Stimulated activated CD4-positive, alpha-beta T cell treated with anti-CD3 and anti-CD28 coated beads, Interleukin-1b, Interleukin-23, amount 100 ng/mL, for 1 hour (primary cell): ENCODE measurements at places on chromosomes 3 and 15.

GRCh38 chr15:90000186-90001001 is 730 bp upstream of the ZNF710 start:
- DNase-seq, result no peak

DNA sequence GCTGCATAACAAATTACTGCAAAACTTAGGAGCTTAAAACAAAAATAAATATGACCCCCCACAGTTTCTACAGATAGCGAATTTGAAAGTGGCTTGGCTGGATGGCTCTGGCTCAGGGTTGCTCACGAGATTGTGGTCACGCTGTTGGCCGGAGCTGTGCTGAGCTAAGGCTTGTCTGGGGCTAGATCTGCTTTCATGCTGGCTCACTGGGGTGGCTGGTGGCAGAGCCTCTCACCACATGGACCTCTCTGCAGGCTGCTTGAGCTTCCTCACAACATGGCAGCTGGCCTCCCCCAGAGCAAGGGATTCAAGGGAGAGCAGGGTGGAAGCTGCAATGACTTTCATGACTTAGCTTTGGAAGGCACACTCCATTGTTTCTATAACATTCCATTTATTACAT is 354.1 kb downstream of the SHQ1 start:
- no peak for DNase-seq

- DNase-seq, result no peak
Measured at GRCh38 chr3:116950301-116951055, 240.9 kb downstream of the TUSC7 start.

DNA sequence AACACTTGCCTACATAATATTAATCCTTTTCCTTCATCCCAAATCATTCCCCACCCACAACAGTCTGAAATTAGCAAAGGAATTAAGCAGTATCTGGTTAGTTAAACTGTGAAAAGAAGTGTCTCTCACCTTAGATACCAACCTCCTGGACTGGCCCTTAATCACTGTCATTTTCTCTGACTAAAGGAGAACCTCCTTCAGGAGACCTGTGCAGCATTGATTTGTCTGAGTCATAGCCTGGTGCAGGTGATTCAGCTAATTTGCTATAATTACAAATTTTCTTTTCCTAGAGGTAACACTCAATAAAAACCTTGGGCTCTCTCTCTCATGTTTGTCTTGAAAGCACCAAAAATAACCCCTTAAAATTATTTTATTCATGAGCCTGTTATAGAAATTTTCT is 279.8 kb upstream of the SEMA6D start:
- DNase-seq, result no peak

DNA sequence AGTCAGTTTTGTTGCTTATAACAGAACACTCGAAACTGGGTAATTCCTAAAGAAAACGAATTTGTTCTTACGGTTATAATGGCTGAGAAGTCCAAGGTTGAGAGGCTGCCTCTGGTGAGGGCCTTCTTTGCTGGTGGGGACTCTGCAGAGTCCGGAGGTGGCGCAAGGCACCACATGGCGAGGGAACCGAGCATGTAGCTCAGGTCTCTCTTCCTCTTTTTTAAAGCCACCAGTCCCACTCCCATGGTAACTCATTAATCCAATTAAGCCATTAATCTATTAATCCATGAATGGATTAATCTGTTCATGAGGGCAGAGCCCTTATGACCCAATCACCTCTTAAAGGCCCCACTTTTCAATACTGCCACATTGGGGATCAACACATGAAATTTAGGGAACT is 50.0 kb downstream of the ROPN1B start:
- DNase-seq, result no peak

DNA sequence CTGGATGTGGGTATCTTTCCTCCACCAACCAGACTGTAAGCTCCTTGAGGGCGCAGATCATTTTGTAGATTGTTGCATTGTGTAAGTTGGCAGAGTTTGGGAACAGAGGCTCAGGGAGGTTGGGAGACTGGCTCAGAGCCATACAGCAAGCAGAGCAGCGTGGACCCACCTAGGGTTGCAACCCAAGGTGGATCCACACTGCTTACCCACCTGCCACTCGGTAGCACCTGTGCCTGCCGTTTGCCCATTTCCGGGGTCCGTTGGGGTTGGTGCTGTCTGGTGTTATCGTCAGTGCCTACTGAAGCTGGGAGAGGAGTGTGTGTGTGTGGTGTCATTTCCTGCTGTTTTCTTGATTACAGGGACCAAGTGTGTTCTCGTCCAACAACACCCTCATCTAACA is 19.0 kb downstream of the SMAD6 start:
- DNase-seq, result no peak

DNA sequence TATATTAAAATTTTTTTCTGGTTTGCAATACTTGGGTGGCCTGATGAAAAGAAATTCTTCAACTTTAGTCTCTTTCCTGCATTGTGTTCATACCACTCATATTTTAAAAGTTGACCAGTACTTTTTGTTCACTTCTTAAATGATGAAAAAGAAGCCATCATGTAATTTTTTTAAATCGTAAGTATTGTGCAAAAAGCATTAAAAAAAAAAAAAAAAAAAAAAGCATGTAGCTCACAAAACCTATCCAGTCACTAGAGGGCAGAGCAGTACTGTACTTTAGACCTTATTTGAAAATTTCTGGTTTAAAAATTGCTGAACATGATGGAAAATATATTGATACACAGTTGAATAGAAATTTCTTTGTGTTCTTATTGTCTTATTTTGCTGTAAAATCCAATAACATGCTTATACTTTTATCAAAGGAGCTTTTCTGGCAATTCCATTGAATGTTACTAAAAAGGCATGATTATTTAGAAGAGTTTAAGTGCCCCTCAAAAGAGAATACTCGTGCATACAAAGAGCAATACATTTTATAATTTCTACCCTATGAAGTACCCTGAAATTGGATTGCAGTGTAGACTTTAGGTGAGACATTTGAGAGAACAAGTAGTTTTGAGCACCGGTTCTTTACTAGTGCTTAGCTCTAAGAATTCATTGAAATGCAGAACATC is 137.7 kb downstream of the BBX start:
- no peak for DNase-seq

- DNase-seq, result no peak
Measured at GRCh38 chr3:125651244-125651643, 55.9 kb upstream of the OSBPL11 start.

DNA sequence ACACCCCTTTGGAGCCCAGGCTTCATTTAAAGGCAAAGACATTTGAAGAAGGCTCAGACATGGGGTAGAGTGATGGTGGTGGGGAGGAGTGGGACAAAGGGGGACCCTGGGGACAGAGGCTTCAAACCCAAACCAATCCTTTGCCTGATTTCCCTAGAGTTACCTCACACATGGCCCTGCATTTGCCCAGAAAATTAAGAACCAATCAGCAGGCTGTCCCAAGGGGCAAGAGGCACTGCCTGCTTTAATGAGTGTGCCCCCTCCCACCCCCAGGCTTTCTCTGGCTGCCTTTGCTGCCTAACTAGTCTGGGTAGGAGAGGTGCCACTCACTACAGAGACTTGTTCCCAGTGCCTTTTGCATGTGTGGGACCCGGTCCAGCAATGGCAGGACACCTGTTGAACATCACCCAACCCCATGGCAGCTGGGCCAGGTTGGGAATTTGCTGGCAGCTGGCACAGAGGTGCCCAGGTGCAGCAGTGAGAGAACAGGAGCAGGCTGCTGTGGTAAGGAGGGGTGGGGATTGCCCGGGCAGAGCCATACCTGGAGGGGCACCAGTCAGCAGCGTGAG is 38.4 kb downstream of the CCDC33 start:
- DNase-seq, result no peak

- DNase-seq, result no peak
Measured at GRCh38 chr3:134312873-134313846, 61.1 kb downstream of the AMOTL2 start.

DNA sequence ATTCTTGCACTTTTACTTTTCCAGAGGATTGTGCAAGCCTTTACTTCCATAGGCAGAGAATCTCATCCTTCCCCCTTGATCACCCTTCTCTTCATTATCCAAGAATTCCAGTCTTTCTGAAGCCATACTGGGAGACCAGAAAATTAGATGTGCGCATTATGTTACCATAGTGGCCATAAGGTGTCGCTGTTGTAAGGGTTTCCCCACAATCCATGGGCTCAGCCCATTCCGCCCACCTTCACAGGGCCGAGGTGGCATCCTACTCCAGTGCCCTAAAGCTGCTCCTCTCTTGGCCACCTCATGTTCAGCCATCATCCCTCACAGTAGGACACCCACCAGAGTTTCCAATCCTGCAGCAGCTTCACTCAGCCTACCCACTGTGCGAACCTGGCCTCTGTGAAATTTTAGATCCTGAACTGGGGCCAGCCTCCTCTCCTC is 35.0 kb downstream of the CTSH start:
- DNase-seq, result no peak

DNA sequence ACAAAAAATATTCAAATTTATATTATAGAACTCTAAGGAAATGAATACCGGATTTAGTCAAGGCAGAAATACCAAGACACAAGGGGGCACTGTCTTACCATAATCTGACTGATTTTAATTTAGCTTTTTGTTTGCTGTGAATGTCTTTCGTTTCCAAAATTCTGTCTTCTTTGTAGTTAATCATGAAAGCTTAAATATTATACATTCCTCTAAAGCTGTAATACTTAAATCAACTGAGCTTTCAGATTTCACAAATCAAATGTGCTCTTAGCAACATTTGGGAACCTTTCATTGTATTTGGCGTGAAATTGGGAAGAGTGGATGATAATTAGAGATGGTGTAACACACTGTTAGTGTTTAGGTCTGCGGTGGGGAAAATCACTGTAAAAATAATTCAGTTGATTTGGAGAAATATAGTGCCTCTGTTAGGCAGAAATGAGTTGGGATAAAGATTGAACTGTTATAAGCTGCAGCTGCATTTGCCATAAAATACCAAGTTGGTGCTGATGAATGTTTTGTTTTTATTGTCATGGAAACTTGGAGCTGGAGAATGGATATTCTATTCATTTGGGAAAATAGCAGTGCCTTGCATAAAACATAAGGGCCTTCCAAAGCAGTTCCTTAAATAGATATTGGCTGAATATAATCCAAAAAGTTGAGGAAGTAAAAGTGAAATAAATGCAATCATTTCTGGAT is 228.2 kb downstream of the TCF12 start:
- no peak for DNase-seq

- no peak for DNase-seq
Measured at GRCh38 chr15:51307325-51307724, 31.1 kb downstream of the CYP19A1 start.

DNA sequence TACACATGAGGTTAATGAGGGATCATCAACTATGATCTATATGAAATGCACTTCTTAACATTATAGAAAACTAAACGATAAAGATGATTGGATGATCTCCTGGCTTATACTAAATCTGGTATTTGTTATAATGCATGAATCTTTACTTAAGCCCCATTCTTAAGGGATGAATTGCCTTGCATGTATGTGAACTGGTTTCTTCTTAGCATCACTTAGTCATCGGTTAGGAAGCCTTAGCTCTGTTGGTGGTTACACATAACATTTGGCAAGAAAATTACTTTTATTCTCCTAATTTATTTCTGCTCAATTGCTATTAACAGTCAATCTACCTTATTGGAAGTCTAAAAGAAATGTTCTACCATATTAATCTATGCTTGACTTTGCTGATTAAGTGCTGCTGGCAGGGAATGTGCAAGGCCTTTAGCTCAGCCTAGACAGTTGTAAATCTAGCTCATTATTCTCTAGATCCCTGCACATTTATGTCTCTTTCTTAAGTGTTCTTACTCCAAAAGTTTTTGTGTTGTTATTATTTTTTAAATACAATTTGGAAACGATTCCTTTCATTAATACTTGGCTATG is 356.0 kb downstream of the ZPLD1 start:
- DNase-seq, result no peak

DNA sequence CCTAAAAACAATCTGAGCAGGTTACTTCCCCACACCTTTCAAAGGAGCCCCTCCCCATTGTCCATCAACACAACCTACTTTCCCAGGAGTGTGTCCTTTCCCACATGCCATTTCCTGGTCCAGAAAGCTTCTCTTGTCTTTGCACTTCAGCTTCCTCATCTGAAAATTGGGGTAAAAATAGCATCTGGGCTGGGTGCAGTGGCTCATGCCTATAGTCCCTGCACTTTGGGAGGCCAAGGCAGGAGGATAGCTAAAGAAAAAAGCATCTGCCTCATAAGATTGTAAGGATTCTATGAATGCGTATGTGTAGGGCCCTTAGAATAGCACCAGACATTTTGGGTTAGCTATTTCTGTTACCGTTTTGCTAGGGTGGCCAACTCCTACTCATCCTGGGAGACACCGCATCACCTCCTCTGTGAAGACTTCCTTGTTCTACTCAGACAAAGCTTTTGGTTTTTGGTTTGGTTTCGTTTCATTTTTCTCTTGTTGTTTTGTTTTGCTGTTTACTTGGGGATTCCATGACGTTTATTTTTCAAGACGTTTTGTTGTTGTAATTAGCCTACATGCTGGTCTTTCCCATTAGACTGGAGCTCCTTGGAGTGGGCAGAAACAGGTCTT is 224.4 kb upstream of the TLE3 start:
- DNase-seq, result no peak

DNA sequence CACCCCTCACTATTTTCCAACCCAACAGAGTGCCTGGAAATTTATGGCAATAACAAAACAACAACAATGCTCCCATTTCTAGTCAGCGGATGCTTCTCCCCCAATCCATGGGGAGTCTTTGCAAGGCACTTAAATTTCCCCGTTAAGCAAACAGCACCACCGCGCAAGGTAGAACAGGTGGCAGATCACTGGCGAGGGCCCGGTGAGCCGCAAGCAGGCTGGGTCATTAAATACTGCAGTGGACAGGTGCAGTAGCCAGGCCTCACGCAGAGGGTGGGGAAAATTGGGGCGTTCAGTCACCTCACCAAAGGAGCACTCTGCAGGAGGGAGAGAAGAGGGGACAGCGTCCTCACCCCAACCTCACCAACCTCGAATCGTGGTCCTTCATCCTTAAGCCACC is 147.5 kb downstream of the NTRK3 start:
- DNase-seq, result no peak

GRCh38 chr15:71660501-71660900 is 149.9 kb upstream of the NR2E3 start:
- no peak for DNase-seq

DNA sequence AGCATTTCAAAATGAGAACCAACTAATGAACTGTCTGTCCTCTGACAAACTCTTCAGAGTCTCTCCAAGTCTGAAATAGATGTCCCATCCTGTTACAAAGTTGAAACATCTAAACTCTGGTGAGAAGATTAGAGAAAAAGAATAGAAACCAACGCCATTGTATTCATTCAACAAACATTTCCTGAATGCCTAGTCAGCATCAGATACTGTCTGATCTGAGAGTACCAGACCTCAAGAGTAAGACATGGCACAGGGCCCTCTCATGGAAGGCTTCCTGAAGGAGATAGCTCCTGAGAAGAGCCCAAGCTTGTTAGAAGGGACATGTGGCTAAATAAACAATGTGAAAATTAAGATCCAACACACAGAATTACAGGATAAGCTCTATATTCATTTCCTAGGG is 164.1 kb upstream of the LRRN1 start:
- no peak for DNase-seq
